CD4-positive, alpha-beta T cell treated with Interleukin-17A for 4 hours (primary cell): ENCODE measurements at places on chromosomes 1 and 21.

DNA sequence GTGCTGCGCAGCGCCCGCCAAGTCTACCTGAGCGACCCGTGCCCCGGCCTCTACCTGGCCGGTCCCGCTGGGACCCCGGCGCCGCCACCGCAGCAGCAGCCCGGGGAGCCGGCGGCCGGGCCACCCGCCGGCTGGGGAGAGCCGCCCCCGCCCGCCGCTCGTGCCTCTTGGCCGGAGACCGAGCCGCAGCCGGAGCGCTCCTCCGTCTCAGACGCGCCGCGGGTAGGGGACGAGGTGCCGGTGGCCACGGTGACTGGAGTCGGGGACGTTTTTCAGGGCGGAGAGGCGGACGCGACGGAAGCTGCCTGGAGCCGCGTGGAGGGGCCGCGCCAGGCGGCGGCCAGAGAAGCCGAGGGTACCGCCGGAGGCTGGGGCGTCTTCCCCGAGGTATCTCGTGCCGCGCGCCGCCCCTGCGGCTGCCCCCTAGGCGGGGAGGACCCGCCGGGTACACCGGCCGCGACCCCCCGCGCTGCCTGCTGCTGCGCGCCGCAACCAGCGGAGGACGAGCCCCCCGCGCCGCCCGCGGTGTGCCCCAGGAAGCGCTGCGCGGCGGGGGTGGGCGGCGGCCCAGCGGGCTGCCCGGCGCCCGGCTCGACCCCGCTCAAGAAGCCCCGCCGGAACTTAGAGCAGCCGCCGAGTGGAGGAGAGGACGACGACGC lies 646 bp downstream of the IER5 start:
- peak; percentile 52 for DNase-seq

DNA sequence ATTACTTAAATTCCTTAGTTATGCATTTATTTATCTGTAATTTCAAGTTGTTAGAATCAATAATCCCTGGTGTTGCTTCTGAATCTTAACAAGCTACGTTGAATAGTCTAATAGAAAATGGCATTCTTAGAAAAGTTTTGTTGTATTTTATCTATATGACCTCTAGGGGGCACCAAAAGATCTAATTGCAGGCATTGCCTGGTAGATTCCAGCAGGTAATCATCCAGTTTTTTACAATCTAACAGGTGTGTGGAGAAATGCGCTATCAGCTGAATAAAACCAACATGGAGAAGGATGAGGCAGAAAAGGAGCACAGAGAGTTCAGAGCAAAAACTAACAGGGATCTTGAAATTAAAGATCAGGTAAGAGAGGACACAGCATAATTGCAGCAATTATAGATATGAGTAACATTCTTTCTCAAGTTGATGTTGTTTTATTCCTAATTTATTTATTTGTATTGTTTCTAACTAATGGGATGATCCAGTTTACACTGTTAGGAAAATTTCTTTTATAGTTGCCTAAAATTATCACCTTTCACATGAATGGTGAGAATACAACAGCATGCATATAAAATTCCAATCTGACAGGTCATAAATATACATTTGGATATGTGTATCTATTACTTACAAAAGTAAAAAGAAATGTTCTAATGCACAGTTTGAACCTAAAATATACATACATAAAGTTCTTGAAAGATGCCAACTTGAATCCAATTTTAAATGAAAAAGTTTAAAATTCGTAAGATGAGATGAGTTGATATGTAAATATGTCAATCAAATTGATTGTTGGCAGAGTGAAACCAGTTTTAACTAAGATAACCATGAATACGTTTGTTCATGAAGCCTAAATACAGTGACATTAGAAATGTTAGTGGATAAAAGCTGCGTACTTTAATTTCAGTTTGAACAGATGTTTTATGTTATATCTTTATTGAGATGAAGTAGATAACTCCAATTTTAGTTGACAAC lies 88.4 kb downstream of the SDCCAG8 start:
- no peak for DNase-seq

DNA sequence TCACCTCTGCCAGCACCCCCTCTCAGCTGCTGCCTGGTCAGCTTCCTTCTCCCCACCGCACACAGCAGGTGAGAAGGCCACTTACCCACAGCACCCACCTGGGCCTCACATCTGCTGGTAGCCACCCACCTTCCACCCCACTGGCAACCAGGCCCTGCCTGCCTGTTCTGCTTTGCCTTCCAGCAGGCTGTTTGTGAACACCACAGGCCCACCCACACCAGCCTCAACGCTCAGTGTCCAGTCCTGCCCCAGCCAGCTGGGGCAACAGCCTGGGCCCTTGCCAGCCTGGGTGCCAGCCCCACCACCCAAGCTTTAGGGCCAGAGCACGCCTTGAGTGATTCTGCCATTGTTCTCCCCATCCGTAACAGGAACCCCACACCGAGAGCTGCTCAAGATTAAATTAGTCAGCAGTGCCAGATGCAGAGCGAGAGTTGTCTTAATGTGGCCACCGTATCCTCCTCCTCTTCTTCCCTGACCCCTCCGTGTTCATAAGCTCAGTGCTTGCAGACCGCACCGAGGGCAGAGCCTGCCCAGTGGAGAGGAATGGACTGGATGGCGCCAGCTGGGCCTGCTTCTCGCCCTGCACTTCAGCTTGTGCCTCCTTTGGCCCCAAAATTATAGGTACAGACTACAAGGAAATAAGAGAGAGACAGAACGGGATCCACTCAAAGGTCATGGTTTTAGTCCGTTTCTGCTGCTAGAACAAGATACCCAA lies 120.3 kb upstream of the COL6A1 start:
- no peak for DNase-seq

DNA sequence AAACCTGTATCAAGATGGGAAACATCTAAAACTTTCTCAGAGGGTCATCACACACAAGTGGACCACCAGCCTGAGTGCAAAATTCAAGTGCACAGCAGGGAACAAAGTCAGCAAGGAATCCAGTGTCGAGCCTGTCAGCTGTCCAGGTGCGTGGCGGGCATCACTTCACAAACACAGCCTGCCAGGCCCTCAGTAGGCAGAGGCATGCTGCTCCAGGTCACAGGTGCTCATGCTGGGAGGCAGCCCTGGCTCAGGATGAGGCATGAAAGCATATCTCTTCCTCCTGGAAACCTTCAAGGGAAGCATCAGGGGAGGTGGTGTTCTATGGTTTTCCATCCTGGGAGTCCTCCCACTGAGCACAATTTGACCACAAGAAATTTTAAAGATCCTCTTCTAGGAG lies 6.3 kb downstream of the CD2 start:
- DNase-seq, result no peak

- DNase-seq, result no peak
Observed at GRCh38 chr1:186442651-186443375, 18.1 kb downstream of the PDC start.

DNA sequence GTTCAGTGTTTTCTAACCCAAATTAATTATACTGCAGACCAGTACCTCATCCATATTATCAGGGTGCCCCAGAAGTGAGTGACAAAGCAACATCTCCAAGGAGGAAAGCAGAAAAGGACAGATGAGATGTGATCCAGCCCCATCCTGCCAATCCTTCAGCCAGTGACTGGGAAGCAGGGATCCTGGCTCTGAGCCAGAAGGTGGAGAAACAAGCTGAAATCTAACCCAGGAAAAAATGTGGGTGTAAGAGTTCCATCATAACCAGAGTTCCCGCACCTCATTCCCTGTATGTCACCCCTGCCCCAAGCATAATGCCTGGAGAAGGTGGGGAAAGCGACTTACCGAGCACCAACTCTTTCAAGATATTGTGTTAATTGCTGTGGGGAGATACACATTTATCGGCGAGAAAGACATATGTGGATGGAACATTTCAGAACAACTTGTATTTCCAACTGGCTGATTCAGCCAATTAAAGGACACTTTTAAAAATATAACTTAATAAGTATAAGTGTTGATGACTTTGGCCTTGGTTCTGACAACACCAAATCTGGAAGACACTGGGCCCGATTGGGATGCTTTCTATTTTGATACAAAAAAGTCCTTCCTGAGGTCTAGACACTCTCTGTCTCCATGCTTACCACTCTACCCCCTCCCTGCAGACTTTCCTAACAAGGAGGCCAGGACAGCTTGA lies 14.9 kb downstream of the PLEKHA6 start:
- no peak for DNase-seq

DNA sequence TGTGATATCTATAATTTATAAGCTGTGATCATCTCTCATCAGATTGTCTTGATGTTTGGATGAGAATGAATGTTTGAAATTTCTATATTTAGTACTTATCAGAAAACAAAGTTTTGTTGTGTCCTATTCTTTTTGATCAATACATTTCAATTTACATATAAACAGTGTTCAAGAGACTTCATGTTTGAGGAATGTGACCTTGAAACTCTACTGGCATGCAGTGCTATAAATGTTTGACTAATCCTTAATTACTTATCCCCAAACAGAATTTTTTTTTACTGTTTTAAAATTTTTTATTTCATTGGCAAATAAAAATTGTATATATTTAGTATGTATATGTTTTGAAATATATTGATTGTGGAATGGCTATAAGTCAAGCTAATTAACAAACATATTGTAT lies 1.5 kb upstream of the PRKAA2 start:
- DNase-seq, result no peak

DNA sequence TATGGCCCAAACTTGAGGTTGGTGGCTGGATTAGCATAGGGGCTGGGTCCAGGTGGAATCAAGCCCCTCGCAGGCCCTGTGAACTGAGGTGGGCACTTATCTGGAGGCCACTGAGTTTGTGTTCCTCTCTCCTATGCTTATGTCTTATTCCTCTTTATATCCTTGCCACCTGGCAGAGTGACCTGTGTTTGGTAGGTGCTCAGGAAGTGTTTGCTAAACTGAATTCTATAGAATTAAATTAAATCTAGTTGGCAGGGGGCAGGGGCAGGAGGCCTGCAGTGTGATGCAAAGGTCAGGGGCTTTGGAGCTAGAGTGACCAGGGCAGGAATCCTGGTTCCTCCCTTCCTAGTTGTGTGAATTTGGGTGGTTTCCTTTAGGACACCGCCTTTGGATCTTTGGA lies 1.1 kb upstream of the TMEM9 start:
- DNase-seq, result no peak

GRCh38 chr1:174995121-174995520 lies 4.6 kb upstream of the CACYBP start:
- no peak for DNase-seq

DNA sequence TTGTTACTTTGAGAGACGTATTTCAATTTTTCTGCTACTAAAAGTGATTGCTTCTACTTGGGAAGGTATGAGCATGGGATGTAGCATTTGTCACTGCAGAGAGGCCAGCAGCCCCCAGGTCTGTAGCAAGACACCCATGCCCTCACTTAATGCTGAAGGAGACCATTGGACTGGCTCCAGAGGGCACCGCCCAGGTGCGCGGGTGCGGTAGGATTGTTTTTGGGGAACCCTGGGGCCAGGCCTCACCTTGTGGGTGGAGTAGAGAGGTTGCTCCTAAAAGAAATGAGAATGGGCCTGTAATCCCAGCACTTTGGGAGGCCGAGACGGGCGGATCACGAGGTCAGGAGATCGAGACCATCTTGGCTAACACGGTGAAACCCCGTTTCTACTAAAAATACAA lies 30.6 kb upstream of the IFNGR2 start:
- no peak for DNase-seq

- DNase-seq, result peak; percentile 34
Observed at GRCh38 chr1:200139661-200140250, 112.2 kb downstream of the NR5A2 start.

DNA sequence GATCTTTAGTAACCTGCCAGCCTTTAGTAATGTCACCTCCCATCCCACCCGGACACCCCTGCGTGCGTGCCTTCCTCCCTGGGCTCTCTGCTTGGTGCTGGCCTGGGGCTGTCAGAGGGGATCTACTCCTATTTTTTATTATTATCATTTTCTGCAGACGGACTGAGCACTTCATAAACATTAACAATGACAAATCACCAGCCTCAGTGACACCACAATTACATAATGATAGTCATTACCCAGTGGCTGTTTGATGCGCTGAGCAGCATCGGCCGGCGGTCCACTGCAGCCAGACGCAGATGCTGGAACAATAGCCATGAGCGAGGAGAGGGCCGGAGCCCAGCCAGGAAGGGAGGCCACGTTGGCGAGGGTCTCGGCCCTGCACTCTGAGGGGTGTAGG lies 309.3 kb upstream of the AJAP1 start:
- DNase-seq, result no peak

DNA sequence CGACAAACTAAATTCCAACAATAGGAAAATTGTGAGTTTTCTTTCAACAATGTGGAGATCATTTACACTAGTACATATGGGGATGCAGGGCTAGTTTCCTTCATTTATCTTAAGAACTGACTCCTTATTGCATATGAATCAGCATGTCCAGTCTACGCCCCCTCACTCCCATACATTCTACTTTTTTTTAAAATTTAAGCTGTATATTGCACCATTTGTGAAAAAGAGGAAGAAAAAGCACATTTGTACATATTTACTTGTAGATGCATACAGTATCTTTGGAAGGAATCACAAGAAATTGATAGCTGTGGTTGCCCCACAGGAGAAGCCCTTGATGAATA lies 15.9 kb downstream of the VPS26C start:
- no peak for DNase-seq

DNA sequence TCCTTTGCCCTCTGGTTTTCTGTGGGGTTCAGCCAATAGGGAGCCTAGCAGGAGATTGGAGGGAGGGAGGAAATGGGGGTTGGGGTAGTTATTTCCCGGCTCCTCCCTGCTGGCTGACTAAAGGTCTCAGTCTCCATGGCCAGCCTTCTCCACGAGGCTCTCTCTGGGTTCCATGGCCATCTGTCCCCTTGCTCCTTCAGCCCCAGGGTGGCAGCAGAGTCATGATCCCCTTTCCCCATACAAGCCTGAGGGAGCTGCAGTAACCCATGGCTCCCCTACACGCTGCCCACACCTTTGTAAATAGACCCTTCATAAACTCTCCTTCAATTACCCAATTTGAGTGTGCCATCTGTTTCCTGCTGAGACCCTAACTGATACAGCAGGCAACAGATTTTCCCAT lies 176.1 kb upstream of the CSF3R start:
- no peak for DNase-seq

DNA sequence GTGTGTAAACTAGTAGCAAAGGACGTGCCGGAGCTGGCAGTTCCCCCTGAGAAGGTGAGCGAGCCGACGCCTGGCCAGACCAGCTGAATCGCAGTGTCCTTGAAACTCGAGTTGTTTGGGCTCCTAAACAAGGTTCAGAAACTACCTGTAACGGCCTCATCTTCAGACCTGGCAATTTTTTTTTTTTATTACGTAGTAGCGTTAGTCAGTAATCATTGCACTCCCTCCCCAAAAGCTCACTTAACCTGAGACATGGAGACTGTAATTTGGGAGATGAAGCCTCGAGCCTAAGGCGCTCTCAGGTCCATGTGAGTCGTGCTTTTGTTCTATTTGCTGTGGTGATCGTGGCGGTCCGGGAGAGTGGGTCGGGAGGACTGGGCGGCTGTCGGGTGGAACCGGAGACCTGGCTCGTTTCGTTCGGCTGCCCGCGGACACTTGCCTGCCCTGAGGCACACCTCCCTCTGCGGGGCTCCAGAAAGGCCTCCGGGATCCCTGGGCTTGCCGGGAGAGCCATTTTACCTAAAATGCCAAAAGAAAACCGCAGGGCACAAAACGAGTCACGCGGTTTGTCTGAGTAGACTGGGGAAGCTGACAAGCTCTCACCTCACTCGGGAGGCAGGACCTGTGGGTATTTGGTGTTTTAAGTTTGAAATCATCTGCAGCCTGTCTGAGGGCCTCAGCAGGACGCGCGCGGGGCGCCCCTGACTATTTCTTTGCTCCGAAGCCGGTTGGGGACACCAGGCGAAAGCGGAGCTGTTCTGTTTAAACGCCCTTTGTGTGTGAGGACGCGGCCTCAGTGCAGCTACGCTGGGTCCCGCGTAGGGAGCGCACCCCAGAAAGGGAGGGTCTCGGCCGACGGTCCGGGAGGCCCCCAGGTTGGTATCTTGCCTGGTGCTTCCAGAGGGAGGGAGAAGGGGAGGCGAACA lies 722 bp downstream of the LHX8 start:
- no peak for DNase-seq
